Mesothelial cell of epicardium (in vitro differentiated cells): ENCODE measurements at places on chromosomes 12 and 14. TPM values are rescaled to one million over a fixed set of nuclear protein-coding genes. Genes with fewer than 3 reads are reported as not detected.

- no peak for DNase-seq
Measured at GRCh38 chr12:117279606-117280005, 81.8 kb downstream of the NOS1 start.

Gene CCDC175
- total RNA-seq = 0.16 TPM in 1 of 3 replicates, not detected in the others

DNA sequence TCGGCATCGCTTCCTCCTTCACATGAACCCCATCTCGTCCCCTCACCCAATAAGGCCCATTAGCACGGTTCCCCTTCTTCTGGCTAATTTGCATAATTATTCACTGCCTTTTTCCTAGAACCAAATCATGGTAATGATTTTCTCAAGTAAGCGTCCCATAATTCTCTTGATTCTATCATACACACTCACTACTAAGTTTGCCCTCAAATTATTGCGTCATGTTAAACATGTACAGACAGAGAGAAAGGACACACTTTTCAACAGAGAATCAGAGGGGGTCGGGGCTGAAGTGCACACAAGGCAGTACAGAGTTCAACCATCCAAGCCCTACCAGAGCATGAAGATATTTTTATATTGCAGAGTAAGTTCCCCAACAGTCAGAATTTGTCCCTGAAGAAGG, 256.6 kb downstream of the FOXN3 start:
- no peak for DNase-seq

Gene ACOT6
- total RNA-seq = not detected in 3 replicates

GRCh38 chr12:113474635-113475436, 3.2 kb upstream of the LHX5 start:
- DNase-seq = no peak
